Naive thymus-derived CD8-positive, alpha-beta T cell (primary cell): ENCODE measurements at places on chromosomes 7 and 10. TPM values are rescaled to one million over a fixed set of nuclear protein-coding genes. Genes with fewer than 3 reads are reported as not detected.

Gene IDI2
- not detected for polyA plus RNA-seq

Gene METTL2B
- 11.5 TPM for polyA plus RNA-seq

Gene FAM25C
- not detected for polyA plus RNA-seq

Gene SLK
- 5.0 TPM for polyA plus RNA-seq

Gene PTF1A
- polyA plus RNA-seq, result not detected

Gene FLNC
- polyA plus RNA-seq, result not detected

Gene SUN3
- polyA plus RNA-seq, result 2.3 TPM

Gene DOCK4
- polyA plus RNA-seq, result 0.46 TPM

Gene SLC18A3
- polyA plus RNA-seq, result not detected

Gene HYAL4
- not detected for polyA plus RNA-seq

Gene CH25H
- 0.28 TPM for polyA plus RNA-seq

Gene C10orf67
- polyA plus RNA-seq, result not detected

Gene TMEM229A
- polyA plus RNA-seq, result not detected

Gene CNPY1
- polyA plus RNA-seq, result not detected

Gene ENKUR
- not detected for polyA plus RNA-seq

Gene WIPF3
- not detected for polyA plus RNA-seq

Gene SLC26A5
- polyA plus RNA-seq, result not detected

Gene PDE6C
- polyA plus RNA-seq, result not detected

Gene EPDR1
- polyA plus RNA-seq, result 2.2 TPM

Gene NOD1
- 5.7 TPM for polyA plus RNA-seq

Gene FIGNL1
- 4.2 TPM for polyA plus RNA-seq

Gene LRRD1
- polyA plus RNA-seq, result not detected

Gene REEP3
- 3.8 TPM for polyA plus RNA-seq

Gene SERPINE1
- polyA plus RNA-seq, result not detected

Gene BHLHA15
- polyA plus RNA-seq, result not detected

Gene GHITM
- 270 TPM for polyA plus RNA-seq

Gene GTF2I
- 68.1 TPM for polyA plus RNA-seq

Gene OR2A12
- polyA plus RNA-seq, result not detected

Gene HABP2
- polyA plus RNA-seq, result not detected

Gene ALOX5
- polyA plus RNA-seq, result 0.29 TPM

Gene FAM171A1
- polyA plus RNA-seq, result 12.9 TPM

Gene SPAM1
- polyA plus RNA-seq, result not detected

Gene ITPRID1
- polyA plus RNA-seq, result not detected

Gene STAG3
- 8.6 TPM for polyA plus RNA-seq

Gene SFRP4
- not detected for polyA plus RNA-seq

Gene NPTX2
- not detected for polyA plus RNA-seq

Gene FOXI2
- not detected for polyA plus RNA-seq

Gene COL17A1
- not detected for polyA plus RNA-seq

Gene BMPER
- not detected for polyA plus RNA-seq
